NCI-H524 treated with DMSO at 0.1 percent for 48 hours (cell line): ENCODE measurements at places on chromosomes 1 and 21.

- no peak for DNase-seq
Observed at GRCh38 chr1:97105531-97105930, 383.9 kb downstream of the PTBP2 start.

GRCh38 chr1:147480565-147480935 lies 60.8 kb upstream of the BCL9 start:
- no peak for DNase-seq

DNA sequence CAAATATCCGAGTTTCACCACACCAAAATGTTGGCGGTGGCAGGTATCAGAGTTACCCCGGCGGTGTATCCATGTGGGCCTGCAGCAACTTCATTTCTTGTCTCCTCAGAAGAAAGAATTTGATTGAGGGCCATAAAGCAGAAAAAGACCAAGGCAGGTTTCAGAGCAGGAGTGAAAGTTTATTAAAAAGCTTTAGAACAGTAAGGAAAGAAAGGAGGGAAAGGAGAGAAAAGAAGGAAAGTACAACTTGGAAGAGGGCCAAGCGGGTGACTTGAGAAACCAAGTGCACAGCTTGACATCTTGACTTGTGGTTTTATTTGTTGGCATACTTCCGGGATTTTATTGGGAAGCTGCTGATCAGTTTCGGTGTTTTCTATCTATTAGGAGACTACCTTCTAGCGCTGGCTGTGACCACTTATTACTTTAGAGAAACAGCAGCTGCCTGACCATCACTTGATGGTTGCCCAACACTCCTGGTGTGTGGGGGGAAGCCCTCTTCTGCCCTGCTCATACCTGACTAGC lies 75.5 kb upstream of the RAB3GAP2 start:
- no peak for DNase-seq

- DNase-seq = no peak
Observed at GRCh38 chr1:204448344-204448964, 36.8 kb upstream of the PPP1R15B start.

DNA sequence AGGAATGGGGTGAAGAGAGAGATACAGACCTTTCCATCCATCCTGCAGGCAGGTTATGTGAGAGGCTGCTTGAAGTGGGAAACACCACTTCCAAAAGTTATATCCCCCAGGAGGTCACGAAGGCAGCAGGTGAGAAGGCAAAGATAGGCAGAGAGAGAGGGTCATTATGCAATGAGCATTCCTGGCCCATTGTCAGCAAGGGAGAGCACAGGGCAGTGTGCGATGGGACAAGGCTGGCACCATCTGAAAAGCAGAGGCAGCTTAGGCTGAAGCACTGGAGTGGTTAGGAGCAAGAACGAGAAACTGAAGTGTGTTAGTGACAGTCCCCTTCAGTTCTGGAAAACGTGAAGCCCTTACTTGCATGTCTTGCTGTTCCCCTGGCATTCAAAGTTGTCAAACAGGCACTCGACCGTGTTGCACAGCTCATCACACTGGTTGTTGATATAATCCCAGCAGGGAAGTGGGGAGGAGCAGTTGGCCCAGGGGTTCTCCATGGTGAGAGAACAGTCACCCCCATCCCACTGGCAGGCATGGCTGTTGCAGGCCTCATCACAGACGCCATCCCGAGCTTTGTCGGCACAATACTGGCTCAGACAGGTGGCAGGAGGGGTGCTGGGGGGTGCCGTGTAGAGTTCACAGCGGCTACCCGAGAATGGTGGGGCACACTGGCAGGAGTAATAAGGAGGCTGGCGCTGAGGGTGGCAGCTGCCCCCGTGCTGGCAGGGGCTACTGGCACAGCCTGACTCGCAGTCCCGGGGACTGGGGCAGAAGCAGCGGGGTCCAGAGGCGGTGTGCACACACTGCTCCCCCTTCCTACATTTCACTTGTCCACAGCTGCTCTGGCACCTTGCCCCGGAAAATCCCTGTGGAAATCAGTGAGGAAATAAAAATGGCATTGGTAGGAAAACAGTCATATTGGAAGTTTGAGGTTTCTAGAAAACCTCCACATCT lies 28.9 kb upstream of the ADAM30 start:
- DNase-seq = no peak

DNA sequence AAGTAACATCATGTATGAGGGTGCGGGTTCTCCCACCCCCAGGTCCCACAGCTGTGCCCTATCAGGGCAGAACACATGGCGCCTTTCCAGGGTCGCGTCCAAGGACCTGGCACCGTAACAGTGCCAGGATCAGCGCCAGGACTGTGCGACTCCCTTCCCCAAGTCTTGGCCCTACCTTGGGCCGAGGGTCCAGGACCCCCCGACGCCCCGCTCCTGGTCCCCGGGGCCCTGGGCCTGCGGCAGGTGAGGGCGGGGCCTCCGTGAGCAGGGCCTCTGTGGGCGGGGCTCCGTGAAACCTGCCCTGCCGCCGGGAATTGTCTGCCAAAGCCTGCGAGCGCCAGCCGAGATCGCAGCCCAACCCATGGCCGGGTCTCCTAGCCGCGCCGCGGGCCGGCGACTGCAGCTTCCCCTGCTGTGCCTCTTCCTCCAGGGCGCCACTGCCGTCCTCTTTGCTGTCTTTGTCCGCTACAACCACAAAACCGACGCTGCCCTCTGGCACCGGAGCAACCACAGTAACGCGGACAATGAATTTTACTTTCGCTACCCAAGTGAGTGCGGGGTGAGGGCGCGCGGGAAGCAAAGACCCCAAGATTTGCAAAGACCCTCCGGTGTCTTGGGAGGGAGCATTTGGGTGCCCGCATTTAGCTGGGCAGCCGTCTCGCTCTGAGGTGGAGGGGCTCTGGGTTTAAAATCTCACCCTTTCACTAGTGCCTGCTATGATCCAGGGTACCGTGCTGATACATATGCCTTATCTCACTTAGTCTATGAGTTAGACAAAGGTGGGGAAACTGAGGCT lies at the start of gene RHBG:
Gene RHBG, plus strand, starts transcription at position 323 of the 796 bp plus-strand sequence. Its CDS starts 39 bp downstream, at position 362.
- no peak for DNase-seq

GRCh38 chr1:226443439-226443838 lies 35.5 kb upstream of the PARP1 start:
- no peak for DNase-seq

GRCh38 chr1:172473302-172473701 lies 29.4 kb upstream of the PIGC start:
- DNase-seq = no peak

DNA sequence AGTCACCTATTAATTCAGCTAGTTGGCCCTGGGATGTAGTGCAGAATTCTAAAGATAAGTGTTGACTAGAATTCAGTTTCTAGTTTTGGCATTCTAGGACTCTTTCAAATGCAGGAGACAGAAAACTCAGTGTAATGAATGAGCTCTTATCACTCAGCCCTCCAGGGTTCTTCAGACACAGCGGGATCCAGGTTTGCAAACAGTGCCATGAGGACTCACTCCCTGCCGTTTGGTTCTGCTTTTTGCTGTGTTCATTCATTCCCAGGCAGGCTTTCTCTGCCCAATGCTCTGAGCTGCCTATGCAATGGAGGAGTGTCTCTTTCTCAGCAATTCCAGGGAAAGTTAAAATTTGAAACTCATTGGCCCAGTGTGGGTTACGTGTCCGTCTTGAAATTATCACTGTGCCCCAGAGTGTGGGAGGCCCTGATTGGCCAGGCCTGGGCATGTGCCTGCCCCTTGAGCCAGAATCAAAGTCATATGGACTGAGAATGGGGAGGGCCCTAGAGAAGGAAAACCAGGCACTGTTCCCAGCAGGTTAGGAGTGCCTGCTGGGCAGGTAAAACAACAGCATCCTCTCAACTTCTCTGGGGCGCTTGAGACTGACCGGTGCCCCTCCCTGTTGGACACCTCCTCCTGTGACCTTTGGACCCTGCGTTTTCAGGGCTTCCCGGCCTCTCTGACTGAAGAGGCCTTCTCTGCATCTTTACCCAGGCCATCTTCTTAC lies 43.4 kb downstream of the TMEM51 start:
- no peak for DNase-seq

- DNase-seq = no peak
Observed at GRCh38 chr1:94319319-94320102, 82.1 kb upstream of the ARHGAP29 start.

- no peak for DNase-seq
Observed at GRCh38 chr1:90162216-90162615, 167.3 kb downstream of the ZNF326 start.

- no peak for DNase-seq
Observed at GRCh38 chr1:203056516-203056915, 29.3 kb downstream of the MYOG start.

GRCh38 chr1:81976539-81976938 lies 175.8 kb downstream of the ADGRL2 start:
- DNase-seq = no peak

DNA sequence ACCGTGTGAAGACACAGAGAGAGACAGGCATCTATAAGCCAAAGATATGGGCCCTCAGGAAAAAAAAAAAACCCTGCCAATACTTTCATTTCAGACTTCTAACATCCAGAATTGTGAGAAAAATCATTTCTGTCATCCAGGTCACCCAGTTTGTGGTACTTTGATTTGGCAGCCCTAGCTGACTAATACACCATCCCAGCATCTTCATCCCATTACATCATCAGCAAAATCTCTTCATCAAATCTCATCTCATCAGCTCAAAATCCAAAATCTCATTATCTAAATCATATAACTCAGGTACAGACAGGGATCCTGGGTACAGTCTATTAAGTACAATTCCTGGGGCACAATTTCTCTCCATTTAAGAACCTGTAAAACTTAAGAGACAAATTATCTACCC lies 51.9 kb upstream of the GJA8 start:
- DNase-seq = no peak

- DNase-seq = no peak
Observed at GRCh38 chr1:13970631-13971247, 270.8 kb downstream of the PRDM2 start.

DNA sequence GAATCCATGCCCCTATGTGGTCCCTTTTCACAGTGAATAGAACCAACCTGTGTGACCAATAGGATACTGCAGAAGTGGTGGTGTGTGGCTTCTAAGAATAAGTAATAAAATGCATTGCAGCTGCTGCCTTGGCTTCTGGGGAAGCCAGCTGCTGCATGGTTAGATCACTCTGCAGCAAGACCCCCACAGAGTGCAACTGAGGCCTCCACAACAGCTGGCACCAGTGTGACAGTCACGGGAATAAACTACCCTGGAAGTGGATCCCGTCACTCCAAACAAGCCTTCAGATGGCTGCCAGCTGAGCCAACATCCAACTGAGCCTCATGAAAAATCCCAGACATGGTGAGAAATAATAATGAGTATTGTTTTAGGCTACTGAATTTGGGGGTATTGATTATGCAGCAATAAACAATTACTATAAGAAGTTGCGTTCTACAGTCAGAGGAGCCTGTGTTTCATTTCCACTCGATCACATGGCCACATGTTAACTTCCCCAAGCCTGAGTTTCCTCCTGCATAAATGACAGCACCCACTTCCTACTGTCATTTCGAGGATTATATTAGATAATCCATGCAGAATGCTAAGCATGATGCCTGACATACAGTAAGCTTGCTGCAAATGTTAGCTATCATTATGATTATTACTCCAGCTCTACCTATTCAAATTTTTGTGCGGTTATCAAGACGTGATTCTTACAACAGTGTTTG lies 20.8 kb upstream of the COG2 start:
- DNase-seq = no peak

- peak; percentile 6 for DNase-seq
Observed at GRCh38 chr1:94463765-94464330, 45.7 kb downstream of the ABCD3 start.

DNA sequence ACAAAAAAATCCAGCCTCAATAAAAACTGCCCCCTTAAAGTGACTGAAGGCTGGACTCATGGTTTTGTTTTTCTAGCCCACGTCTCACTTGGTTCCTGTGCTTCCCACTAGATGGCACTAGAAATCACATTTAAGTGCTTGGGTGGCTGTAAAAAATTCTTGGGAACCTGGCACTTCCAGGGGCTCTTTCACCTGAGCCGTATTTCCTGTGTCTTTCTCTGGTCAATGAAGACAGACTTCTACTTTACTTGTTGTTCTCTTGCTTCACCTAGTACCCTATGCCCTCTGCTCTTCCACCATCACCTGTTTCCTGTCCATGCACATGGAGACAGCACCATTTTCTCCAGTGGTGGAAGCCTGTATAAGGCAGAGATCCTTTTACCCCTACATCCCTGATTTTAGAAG lies 20.0 kb downstream of the METTL13 start:
- no peak for DNase-seq

DNA sequence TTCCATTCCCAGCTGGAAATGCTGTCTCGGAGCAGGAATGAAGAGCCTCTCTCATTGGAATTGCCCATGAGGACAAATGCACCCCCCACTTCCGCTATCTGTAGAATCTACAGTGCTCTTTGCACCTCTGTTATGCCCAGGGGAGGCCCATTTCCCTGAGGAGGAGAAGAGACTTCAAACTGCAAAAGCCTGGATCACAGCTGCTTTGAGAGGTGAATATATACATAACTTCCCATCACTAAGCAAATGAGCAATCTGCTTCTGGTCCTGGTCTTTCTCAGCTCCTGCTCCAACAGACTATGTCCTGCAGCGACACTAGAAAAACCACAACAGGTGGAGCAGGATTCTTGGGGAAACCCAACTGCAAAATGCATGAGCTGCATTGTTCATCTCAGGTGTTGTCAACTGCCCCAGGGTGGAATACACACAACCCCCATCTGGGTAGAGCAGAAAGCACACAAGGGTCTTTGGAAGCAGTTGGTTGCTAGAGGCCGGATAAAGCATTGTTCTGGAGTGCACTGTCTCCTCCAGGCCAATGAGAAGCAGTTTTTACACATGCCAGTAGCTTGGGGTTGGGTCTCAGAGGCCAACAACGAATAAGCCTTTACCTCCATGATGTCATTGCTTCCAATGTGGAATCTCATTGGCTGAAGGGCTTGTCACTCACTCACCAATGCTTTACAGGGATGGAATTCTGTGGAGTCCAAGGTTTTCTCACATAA lies 67.7 kb upstream of the RAB4A start:
- no peak for DNase-seq

- no peak for DNase-seq
Observed at GRCh38 chr1:28537457-28538199, 15.3 kb upstream of the TRNAU1AP start.

- DNase-seq = no peak
Observed at GRCh38 chr21:15667010-15667409, 62.8 kb upstream of the USP25 start.

DNA sequence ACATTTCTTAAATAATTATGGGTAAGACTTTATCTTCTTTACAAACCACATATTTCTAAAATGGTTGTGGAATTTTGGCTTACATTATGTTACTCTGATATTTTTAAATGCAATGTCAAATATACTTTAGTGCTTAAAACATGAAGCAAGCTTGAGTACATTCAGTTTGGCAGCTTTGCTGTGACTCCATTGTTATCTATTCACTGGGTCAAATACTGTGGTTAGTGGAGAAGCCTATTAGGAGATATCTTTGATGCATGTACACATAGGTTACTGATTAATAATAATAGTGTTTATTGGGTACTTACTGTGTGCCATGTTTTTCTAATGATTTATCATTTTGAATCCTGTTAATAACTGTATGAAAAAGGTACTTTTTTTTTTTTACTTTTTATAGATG lies 520.4 kb upstream of the B3GALT2 start:
- DNase-seq = no peak
